ENCODE measurements at places on chromosomes 7 and 10.

- DNase-seq: no peak
Observed at GRCh38 chr7:71488308-71488707, 356.4 kb downstream of the GALNT17 start.

DNA sequence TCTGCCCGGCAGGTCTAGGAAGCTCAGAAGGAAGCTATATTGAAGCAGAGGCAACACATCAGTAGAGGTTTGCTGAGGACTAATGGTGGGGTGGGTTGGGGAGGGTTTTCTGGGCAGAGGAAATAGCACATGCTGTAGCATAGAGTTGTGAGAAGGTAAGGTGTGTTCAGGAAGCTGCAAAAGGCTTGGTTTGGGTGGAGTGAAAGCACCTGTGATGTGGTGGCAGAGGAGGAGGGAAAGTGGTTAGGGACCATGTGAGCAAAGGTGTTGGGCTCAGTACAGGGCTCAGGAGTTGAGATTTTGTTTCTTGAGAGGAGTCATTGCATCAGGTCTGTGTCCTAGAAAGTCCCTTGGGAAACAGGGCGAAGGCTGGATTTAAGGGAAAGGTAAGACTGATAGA, 294.6 kb downstream of the SORCS3 start:
- DNase-seq: no peak

GRCh38 chr10:78066012-78066411, 32.3 kb downstream of the RPS24 start:
- no peak for DNase-seq

GRCh38 chr10:63887023-63887589, 365.9 kb downstream of the REEP3 start:
- no peak for DNase-seq

- no peak for DNase-seq
Observed at GRCh38 chr7:106054156-106054910, 57.8 kb downstream of the SYPL1 start.

DNA sequence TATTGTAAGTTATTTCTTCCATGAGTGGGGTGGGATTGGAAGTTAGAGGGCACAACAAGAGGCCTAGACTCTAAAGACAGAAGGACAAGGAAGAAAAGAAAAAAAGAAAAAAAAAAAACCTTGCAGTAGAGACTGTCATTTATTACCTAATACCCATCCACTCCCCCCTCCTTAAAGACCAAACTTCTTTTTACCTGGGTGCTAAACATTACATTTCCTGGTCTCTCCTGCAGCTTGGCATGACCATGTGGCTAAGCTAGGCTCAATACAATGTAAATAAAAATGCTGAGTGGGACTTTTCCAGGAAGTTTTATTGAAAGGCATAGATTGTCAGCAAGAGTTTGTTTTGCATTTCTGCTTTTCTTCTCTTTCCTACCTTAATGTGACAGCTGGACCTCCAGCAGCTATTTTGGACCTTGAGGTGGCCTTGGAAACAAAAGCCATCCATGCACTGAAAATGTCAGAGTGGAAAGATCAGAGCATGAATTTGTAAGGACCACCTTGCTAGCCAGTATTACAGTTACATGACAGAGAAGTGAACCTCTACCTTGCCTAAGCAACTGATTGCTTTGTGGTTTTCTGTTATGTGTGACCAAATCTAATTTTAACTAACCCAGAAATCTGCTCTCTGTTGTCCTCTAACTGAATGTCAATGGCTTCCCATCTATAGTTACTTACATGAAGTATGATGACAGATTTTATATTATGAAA, 81.3 kb upstream of the SFMBT2 start:
- no peak for DNase-seq

Measured in left kidney (tissue), 8 donors.